Astrocyte of the spinal cord (primary cell): ENCODE measurements at places on chromosomes 5 and 9.
A peak's percentile ranks its signal among the peaks of the same experiment; 100 is the strongest.

GRCh38 chr9:5140151-5140550 lies 45.3 kb downstream of the INSL6 start:
- no peak for DNase-seq

- DNase-seq = peak; percentile 40
Observed at GRCh38 chr9:130143958-130144366, 28.2 kb upstream of the NCS1 start.

DNA sequence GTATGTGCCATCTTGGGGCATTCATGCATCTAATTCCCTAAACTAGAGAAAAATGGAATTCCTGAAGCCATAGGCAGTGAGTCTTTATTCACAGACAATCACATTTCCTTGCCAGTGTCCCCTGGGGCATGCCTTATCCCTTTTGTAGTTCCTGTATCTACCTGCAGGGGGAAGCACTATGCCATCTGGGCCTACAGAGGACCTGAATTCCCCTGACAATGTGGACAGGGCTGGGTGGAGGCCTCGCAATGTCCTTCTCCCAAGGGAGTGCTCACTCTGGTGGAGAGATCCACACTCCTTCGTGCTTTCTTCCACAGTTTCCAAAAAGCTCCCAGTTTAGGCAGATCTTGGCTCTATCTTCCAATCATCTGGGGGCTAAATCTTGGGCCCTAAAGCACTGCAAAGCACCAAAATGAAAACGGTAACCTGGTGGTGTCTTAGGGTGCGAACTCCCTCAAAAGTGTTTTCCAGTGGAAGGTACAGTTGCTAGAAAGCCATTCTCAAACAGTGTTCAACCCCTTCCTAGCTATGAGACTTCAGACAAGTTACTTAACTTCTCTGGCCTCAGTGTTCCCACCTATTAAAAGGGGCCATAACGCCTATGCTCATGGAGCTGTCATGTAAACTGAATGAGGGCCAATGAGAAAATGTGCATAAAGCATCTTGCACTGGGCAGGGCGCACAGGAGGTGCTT lies 17.5 kb downstream of the WHRN start:
- peak; percentile 72 for DNase-seq

- DNase-seq = no peak
Observed at GRCh38 chr9:110028676-110029075, 179.3 kb downstream of the C9orf152 start.

DNA sequence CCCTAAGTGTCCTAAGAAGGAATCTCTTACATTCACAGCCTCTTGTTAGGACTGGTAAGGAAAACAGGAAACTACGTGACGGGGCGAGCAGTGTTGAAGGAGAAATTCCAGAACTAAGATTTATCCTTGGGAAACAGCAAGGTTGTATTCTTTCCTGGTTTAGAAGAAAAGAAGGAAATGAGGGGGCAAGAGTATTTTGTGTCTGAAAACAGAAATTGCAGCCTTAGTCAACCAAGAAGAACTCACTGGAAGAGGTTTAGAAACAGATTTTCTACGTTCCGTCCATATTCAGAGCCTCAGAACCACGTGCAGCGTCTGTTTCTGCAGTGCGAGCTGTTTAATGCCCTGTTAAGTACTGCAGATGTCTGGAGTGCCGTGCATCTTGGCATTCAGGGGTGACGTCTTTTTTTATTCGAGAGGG lies 75.2 kb downstream of the GOLPH3 start:
- no peak for DNase-seq

DNA sequence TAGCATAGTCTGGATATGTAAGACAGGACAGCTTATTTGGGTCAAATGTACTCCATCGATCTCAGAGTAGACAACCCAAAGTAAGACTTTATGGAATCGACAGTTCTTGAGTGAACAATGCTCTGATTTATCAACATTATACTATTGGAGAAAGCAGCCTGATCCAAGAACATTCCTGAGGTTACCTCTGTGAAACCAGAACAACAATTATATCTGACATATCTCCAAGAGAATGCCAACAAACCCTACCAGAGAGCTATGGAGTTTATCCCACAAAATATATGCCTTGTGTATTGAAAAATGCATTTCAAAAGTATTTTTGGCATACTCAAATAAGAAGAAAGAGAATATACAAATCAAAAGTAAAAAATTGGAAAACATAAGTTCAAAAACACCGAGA lies 1985.9 kb downstream of the EFNA5 start:
- peak; percentile 32 for DNase-seq

DNA sequence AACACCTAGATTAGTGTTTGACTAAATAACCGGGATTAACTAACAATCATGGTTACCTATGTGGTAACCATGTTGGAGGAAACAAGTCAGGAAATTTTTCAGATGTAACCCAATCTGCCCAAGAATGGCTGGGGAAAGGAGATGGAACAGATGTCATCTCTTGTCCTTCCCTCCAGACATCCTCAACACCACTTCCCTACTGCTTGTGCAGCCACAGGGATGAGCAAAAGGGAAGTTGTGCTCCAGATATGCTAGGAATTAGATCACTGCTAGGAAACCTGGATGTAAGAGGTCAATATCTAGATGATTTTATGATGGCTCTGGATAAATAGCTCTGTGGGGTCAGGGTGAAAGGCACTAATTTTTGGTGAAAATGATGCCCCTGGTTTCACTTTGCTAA lies 61.3 kb upstream of the ELL2 start:
- no peak for DNase-seq

DNA sequence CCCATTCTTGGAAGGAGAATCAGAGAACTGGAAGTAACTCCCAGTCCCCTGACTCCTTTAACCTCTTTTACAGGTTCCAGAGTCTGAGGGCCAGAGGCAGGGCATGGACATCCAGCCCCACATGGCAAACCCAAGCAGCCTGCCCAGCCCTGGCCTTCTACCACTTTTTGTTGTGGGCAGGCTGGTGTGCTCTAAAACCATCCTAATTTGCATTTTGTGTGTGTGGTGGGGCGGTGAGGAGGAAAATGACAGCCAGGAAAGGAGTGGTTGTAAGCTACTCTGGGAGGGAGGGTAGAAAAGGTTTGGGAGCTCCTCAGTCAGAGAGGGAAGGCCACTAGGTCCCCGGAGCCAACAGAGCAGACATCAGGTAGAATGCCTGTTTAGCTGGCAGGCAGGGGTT lies 90.6 kb downstream of the PSD2 start:
- no peak for DNase-seq

- DNase-seq = no peak
Observed at GRCh38 chr9:136795000-136795348, 1.2 kb upstream of the CCDC183 start.

DNA sequence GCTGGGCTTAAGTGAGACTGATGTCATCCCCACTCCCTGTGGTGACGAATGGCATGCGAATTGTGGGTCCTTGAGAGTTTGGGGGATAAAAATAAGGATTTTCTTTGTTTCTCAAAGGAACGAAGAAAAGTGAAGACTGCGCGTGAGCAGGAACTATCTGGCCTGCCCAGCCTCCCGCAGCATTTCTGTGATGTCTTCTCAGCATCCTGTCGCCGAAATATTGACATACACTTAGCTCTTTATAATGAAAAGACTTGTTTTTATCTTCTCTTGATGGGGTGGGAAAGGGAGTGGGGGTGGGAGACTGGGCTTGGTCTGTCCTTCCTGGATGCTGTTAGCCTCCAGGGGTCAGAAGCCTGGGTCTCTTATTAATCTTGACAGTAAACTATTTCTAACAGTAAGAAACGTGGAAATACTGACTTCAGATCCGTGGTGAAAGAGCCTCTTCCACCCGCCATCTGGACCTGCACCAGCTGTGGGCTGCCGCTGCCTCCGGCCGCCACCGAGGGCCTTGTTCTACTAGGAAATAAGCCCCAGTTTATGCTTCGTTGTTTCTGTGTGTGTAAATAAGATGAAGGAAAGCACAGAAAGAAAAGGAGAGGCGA lies 239.6 kb downstream of the FANCC start:
- DNase-seq = no peak

DNA sequence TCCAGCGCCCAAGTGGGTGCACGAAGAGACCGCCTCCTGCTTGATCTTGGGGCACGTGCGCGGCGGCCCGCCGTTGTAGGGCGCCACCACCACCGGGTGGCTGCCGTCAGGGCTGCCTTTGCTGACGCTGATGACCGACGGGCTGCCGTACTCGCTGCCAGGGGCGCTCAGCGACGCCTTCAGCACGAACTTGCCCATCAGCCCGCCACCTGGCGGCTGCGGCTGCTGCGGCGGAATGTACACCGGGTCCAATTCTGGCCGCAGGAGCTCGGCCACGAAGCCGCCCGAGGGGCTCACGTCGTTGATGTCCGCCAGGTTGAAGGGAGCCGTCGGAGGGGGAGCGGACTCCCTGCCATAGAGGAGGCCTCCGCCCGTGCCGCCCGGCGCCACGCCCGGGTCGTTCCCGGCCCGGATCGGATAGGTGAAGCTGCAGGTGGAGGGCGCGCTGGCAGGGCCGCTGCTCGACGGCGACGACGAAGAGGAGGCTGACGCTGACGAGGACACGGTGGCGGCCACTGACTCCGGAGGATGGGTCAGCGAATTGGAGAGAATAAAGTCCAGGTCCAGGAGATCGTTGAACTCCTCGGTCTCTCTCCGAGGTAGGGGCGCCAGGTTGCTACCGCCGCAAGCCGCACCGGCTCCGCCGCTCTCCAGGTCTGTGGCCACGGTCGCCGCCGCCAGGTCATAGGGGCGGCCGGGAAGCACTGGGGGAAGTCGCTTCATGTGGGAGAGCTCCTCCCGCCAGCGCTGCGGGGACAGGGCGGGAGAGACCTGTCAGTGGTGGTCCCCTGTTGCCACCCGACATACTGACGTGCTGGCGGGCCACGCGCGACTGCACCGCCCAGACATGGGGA lies 1.8 kb downstream of the KLF4 start:
- DNase-seq = peak; percentile 50
